Nephron progenitor cell (in vitro differentiated cells): ENCODE measurements at places on chromosomes 7 and 10.

GRCh38 chr10:43739161-43739560, 90.5 kb upstream of the ZNF32 start:
- DNase-seq, result no peak

DNA sequence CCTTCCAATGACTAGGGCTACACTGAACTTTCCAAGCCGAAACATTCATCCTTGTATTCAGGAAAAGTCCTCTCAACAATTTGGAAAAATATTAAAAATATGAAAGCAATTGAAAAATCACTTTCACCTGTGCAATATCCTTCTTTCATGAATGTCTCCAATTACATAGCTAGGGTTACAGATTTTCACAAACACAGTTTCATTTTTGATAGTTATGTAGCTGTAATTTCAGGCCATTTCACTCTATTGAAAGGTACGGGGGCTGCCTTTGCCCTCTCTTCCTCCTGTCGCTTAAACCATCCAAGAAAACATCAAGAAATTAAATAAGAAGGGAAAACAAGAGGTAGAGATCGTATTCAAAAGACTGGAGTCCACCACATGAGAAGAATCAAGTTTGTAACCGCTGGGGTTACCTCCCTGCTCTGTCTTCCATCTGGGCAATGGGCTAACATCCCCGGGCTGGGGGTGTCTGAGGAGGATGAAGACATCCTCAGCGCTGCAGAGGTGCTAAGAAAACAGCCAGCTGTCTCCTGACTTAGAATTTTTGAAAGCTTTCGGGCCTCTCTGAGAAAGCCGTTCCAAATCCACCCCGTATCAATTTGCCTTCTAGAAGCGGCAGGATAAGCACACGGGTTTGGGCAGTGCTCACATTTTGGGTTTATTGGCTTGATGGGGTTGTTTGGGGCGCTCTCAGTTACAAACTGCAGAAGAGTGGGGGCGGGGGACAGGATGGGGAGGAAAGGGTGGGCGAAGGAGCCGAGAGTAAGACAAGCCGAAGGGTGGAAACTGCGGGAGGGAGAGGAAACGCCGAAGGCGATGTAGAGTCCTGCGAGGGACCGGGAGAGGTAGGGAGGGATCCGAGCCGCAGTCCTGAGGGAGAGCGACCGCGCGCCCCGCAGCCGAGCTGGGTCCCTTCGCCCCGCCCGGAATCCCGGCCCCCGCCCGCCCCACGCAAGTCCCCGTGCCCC, 24.3 kb upstream of the VAX1 start:
- no peak for DNase-seq

- DNase-seq, result no peak
Observed at GRCh38 chr7:87316846-87317552, 28.5 kb upstream of the CROT start.

- DNase-seq, result no peak
Observed at GRCh38 chr7:48438206-48438605, 266.9 kb downstream of the ABCA13 start.

DNA sequence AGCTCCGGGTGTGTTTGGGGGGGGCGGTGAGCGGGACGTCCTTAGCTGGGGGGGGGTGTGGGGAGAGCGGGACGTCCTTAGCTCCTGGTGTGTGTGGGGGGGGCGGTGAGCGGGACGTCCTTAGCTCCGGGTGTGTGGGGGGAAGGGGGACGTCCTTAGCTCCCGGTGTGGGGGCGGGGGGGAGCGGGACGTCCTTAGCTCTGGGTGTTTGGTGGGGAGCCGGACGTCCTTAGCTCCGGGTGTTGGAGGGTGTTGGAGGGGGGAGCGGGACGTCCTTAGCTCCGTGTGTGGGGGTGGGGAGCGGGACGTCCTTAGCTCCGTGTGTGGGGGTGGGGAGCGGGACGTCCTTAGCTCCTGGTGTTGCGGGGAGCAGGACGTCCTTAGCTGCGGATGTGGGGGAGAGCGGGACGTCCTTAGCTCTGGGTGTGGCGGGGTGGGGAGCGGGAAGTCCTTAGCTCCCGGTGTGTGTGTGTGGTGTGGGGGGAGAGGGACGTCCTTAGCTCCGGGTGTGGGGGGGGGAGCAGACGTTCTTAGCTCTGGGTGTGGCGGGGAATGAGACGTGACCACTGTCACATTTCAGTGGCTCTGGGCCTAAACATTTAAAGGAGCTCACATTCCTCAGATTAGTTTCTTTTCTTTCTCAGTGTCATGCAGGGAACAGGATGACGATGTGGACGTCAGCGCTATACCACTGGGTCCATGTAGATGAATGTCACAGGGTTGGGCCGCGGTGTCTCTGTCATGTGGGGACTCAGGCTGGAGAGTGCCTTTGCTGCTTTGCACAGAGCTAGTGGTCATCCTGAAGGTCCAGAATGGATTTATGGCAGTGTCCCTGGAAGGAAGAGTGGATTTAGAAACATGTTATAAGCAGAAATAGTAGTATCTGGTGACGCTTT, 7.5 kb downstream of the DYNC2I1 start:
- peak; percentile 46 for DNase-seq

DNA sequence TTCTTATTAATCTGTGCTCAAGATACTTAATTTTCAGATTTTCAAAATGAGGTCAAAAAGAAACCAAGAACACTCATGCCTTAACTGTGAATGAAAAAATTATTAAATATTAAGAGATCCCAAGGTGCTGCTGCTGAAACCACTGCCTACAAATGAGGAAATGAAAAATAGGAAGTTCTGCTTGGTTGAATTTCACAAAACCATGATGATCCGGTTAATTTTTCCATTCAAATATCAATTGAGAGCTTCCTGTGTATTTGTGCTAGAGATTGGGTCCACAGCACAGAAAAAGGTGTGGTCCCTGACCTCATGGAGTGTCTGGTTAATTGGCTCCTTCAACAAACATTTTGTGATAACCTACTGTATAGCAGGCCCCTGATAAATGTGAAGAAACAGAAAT, 132.7 kb upstream of the YAE1 start:
- no peak for DNase-seq

DNA sequence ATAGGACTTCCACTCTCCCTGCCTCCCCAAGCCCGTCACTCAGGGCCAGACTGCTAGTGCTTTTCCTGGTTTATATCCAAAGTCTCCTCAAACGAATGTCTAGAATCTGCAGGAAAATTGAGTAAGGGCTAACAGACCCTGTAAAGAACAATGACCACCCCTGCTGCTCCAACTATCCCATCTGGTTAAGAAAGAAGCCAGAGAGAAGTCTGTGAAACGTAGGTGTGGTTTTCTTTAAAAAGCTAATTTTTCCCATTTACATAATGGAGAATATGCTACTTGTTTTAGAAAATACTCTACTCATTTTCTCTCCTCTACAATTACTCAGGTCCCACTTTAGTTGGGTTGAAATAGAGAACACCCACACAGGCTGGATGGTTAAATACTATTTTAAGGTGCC, 72.5 kb downstream of the FAM13C start:
- no peak for DNase-seq

GRCh38 chr10:101464082-101464481, 110.1 kb downstream of the BTRC start:
- no peak for DNase-seq

DNA sequence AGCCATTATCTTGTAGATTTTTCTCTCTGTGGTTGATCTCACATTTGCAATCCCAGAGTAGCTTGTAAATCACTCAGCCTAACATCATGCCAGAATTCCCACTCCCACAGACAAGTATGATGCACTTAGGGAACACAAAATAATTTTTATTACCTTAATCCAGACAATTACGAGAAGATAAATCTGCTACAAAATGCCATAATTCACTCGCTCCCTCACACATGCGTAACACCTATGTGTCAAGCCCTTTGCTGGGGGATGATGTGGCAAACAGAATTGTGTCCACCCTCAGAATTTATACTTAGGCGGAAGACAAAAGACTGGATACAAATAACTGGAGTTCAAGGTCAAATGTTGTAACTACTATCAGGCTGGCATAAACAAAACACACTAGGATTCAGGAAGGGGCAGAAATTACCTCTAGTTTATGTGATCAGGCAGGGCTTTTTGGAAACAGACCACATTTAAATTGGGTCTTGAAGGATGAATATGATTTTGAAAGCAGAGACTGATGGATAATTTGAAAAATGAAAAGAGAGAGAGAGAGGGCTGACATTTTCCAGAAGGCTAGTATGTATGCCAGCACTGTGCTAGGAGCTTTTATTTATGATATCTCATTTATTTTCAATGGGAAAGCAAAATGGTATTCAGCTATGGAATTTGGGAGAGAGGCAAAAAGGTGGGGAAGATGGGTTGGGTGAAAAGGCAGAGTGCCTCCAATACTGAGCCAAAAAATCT, 69.8 kb downstream of the DOCK4 start:
- no peak for DNase-seq

DNA sequence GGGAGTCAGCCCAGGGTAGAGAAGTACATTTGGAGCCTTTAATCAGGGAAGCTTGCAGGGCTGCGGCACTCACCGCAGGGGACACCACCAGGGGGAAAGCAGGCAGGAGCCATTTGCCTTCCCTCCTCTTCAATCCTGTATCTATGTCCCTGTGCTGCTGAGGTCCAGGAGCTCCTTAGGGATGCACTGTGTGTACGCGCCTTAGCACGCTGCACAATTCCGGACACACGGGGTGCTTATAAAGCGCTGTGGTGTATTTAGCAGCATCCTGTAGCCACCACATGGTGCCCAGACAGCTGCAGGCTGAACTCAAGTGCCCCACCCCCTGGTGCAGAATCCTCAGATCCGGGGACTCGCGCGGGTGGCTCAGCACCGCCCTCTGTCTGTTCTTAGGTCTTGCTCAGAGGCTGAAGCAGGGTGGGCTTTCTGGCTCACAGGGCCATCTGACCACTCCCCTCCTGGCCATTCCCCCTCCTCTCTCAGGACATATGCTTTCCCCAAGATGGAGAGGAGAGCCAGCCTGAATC, 421.4 kb downstream of the SDK1 start:
- DNase-seq, result peak; percentile 56

GRCh38 chr10:34513636-34514035, 301.5 kb downstream of the PARD3 start:
- DNase-seq, result no peak

DNA sequence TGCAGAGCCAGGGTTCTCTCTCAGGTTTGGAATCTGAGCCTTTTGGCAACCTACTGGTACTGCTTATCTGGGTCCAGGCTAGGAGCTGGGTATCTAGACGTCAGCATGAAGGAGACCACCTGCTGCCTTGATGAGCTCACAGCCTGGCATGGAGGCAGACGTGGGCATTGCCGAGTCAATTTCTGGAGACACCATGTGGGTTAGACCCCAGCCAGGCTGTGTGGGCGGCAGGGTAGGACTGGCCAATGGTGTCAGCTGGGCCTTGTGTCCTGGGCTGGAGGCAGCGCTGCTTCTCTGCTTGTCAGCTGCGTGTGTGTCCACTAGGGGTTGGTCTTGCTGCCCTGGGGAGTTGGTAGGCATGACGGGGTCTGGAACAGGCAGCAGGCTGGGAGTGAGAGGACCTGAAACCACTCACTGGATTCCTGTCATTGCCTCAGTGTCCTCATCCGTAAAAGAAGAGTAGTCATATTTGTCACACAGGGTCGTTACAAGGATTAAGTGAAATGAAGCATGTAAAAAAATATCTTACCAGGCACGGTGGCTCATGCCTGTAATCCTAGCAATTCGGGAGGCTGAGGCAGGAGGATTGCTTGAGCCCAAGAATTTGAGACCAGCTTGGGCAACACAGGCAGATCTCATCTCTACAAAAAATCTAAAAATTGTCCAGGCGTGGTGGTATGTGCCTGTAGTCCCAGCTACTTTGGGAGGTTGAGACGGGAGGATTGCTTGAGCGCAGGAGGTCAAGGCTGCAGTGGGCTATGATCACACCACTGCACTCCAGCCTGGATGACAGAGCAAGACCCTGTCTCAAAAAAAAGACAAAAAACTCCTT, 31.7 kb upstream of the ANKRD2 start:
- no peak for DNase-seq

- no peak for DNase-seq
Observed at GRCh38 chr10:84531396-84531795, 203.0 kb downstream of the CCSER2 start.

DNA sequence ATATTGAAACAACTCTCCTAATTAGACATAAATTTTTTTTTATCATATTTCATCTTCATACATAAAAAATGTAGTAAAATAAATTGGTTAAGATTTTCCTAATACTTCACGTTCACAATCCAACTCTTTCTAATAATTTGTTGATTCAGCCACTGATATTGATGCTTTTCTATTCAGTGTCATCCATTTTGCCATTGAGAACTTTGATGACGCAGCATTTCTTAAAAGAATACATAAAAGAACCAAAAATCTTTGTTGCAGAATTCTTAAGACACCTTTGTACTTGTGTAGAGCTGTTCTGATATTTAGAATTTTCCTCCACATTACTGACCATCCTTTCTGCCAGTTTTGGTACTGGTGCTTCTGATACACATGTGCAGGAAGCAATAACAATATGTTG, 52.6 kb downstream of the LOXL4 start:
- DNase-seq, result no peak

DNA sequence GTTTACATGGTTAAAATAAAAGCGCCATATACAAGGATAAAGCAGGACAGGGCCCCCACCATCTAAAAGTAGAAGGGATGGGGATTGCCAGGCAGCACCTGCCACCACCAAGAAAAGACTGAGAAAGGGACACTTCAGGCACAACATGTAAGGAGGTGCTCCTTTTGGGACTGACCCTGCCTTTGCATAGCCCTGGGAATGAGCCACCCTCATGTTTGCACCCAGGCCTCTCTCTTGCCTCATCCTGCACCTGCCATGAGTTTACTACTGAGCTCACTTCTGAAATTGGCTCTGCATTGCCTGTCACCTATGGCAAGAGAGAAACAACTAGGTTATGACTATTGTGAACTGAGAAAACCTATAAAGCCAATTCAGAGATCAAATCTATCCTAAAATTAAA, 489.7 kb downstream of the KCNMA1 start:
- no peak for DNase-seq

DNA sequence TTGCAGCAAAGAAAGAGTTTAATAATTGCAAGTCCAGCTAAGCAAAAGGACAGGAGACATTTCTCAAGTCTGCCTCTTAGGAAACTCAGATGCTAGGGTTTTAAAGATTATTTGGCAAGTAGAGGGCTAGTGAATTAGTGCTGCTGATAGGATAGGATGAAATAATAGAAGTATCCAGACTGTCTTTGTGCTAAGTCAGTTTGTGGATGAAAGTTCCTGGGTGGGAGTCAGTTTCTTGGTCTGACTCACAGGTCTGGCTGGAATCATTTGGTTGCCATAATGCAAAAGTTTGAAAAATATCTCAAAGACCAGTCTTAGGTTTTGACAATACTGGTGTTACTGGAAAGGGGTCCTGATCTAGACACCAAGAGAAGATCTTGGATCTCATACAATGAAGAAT, 42.6 kb upstream of the INHBA start:
- no peak for DNase-seq
